ENCODE measurements at places on chromosomes 1 and 21.

DNA sequence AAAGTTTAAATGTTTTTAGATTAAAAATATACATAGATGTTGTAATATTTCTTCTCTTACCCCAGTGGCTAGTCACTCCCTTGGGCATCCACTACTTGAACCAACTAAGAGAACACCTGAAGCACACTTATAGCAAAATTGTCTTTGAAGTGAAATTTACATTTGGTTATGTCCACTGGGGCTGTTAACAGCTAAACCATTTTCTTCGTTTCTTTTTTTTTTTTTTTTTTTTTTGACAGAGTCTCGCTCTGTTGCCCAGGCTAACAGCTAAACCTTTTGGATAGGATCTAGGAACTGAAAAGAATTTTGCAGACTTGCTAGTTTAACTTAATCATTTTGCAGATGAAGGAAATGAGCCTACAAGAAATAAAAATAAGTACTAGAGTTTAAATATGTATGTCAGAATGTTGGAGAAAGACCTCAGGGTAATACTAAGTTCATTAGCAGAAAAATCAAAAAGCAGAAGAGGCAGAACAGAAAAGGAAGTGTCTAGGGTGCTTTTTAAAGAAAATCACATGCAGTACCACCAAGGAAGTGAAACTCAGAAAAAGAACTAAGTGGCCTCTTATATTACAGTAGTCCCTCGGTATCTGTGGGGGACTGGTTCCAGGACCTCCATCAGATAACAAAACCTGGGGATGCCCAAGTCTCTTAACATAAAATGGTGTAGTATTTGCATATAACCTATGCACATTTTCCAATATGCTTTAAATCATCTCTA, 11.8 kb downstream of the DRAM2 start:
- DNase-seq, result no peak

GRCh38 chr1:201267481-201268229, 15.7 kb upstream of the PKP1 start:
- no peak for DNase-seq

- DNase-seq, result no peak
Measured at GRCh38 chr1:175853681-175854080, 110.3 kb upstream of the TNR start.

- no peak for DNase-seq
Measured at GRCh38 chr1:221961532-221962292, 219.8 kb upstream of the DUSP10 start.

GRCh38 chr1:161771973-161772372, 5.9 kb downstream of the ATF6 start:
- no peak for DNase-seq

Measured in upper lobe of left lung (tissue), 6 donors.